GM12892 (cell line): ENCODE measurements at places on chromosomes 12 and 14.

GRCh38 chr12:29299633-29300032 lies 81.3 kb downstream of the ERGIC2 start:
- no peak for DNase-seq

DNA sequence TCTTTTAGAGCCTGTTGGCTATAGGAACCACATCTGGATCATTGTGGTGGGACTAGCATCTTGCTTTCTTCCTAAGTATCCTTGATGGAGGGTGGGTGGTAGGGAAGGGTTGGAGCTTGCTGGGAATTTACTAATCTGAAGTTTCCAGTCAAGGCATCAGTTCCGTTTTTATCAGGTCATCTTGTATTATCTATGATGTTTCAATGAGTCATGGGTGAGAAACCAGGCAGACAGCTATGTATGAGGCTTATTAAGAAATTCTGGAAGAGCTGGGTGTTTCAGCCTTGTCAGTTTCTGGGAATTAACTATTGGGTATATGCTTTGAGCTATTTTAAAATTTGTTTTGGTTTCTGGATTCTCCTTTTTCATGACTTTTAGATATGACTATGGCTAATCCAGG lies 11.3 kb downstream of the TSFM start:
- DNase-seq = no peak

- DNase-seq = peak; percentile 43
Observed at GRCh38 chr12:104751594-104751993, 206.5 kb downstream of the SLC41A2 start.

DNA sequence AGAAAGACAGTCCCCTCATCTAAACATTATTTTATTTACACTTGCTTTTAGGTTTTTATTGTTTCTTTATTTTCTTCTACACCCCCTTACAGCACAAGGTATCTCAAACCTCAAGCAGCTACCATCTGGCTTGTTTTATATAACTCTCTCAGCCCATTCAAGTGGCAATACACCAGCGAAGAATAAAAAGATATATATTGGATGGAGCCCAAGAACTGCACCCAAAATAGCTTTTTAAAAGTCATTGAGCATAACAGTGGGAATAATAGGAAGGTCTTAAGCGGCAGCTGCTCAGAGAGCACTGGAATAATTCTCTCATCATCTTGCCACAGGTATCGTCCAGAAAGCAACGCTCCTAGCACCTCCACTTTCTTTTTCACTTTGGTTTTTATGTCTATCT lies 322.5 kb downstream of the SYT1 start:
- no peak for DNase-seq

DNA sequence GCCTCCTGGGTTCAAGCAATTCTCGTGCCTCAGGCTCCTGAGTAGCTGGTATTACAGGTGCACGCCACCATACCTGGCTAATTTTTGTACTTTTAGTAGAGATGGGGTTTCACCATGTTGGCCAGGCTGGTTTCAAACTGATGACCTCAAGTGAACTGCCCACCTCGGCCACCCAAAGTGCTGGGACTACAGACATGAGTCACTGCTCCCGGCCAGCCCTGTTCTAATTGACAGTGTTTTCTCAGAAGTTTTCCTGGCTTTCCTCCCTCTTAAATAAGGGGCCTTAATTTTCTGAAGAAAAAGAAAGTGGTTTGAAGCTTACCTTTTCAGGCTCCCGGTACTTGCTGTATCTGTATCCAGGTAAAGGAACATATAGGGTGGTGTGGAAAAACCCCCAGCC lies 1.7 kb downstream of the HAL start:
- DNase-seq = no peak

GRCh38 chr14:80606347-80606772 lies 335.2 kb downstream of the CEP128 start:
- DNase-seq = no peak

- no peak for DNase-seq
Observed at GRCh38 chr12:27094726-27095125, 12.3 kb upstream of the C12orf71 start.

DNA sequence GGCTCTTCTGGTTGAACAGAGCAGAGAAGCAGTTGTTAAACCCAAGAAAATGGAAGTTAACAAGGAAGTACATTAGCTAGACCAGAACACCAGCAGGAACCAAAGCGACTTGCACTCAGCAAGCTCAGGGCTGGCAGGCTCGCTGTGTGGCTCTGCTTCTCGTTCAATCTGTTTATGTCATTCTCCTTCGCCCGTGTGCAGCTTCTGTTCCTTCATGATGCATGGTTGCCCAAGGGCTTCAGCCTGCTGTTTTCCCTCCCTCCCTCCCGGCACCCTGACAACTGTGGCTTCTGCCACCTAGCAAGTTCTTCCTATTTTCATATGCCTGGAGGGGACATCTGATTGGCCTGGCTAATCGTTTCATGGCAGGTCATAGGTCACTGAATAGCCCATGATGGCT lies 25.3 kb downstream of the PIGH start:
- no peak for DNase-seq

DNA sequence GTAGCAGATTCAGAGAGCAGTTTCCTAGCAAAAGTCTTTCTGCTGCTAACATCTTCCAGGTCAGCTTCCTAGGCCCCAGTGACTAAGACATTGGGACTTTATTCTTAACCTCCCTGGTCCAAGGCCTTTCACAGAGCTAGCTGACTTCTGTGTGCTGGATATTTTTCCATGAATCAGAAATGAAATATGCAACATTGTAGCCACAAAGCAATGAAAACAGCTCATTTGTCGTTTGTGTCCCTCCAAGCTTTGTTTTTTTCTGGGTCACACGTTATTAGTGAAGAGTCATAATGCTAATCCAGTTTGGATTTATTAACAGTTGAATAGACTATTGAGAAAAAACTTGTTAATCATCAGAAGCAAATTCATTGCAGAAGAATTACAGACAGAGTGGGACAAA lies 82.4 kb downstream of the ARF6 start:
- DNase-seq = no peak

GRCh38 chr14:60646226-60646818 lies 3.0 kb downstream of the SIX1 start:
- no peak for DNase-seq

- DNase-seq = no peak
Observed at GRCh38 chr12:91093341-91093740, 18.0 kb downstream of the LUM start.

DNA sequence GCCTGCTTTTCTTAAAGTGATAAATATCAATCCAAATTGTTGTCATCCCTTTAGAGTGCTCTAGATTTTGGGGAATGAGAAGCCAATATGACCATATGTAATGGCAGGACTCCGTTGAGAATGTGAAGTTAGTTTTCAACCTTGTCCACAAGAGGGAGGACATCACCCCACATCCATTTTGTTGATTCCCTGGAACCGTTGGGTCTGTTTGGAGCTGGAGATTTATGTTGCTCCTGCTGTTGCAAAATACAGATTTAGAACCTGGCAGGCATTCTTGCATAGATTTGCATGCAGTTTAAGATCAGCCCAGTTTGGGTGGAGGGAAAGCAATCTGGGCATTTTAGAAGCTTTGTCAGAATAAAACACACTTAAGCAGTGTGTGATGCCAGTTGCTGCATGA lies 620.1 kb downstream of the NRXN3 start:
- no peak for DNase-seq
